ENCODE measurements at places on chromosomes 1 and 21. TPM values are rescaled to one million over a fixed set of nuclear protein-coding genes. Genes with fewer than 3 reads are reported as not detected.
A peak's percentile ranks its signal among the peaks of the same experiment; 100 is the strongest.

Gene PTGFRN
- total RNA-seq: 103 TPM

DNA sequence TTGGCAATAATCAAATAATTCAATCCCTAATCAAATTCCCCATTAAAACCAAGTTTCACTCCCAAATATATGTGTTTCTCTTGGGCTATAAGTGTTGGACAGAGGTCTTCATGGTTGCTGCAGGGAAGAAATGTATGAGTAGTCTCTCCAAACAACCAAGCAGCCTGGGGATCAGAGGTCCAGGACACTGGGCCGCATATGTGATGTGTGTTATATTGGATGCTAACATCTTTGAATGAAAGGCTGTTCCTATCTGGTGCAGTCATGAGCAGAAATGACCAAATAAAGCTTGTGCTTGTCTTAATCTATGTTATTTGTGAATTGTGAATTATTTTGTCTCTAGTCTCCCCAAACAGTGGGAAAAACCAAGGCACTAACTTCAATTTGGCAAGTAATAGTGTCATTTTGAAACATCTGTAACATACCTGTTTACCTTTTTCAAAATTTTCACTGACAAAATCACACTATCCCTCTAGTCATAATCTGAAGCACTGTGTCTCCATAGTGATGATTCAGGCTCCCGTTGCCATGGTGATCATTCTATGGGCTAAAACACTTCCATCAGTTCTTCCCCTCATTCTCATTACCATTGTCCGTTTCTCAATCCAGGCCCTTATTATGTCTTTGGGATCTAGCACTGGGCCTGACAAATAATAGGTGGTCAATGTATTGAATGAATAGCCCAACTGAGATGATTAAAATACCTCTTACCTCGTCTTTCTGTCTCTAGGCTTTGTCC lies 12.5 kb upstream of the TADA1 start:
- H3K4me1 ChIP-seq: no peaks in the 10 kb centered on the region
- H3K27me3 ChIP-seq: peaks cover 18% of the 10 kb centered on the region
- no peak overlapping the region for H3K4me3 ChIP-seq
- DNase-seq: no peak

GRCh38 chr1:230144758-230145504 lies 77.9 kb downstream of the GALNT2 start:
- no peaks in the 10 kb centered on the region for H3K27me3 ChIP-seq
- peaks cover 14% of the 10 kb centered on the region for H3K4me1 ChIP-seq
- H3K36me3 ChIP-seq: no peaks in the 10 kb centered on the region
- H3K4me3 ChIP-seq: no peak overlapping the region
- no peak for DNase-seq
- H3K27ac ChIP-seq: peak overlapping the region; percentile 57

GRCh38 chr1:41444785-41445184 lies 39.7 kb downstream of the EDN2 start:
- H3K36me3 ChIP-seq: no peaks in the 10 kb centered on the region
- no peak overlapping the region for H3K4me3 ChIP-seq
- DNase-seq: no peak
- no peak overlapping the region for H3K27ac ChIP-seq

DNA sequence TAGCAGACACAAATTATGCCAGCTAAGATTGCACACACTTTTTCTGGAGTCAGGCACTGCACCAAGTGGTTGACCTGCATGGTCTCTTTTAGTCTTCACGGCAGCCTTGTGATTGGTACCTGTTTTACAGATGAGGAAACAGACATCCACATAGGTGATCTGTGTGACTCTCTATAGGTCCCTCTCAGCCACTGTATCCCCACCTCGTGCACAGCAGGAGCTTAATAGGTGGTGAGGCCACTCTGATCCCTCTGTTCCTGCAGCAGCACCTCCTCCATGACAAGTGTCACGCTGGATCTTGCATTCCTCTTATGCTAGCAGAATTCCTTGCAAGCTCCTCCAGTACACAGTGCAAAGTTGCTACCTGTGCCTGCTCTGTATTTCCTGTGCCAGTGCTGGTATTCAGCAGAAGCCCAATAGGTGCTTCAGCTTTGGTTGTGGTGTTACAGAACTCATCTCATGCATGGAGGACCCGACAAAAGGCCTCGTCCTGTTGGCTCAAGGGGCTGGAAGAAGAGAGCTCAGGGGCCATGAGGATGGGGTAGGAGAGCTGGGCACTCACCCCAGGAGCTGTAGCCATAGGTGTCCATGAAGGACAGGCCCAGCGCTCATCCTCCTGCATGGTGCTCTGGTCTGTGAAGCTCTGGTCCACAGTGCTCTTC lies 546.7 kb downstream of the PTPRU start:
- H3K27ac ChIP-seq: no peak overlapping the region
- H3K4me1 ChIP-seq: no peaks in the 10 kb centered on the region
- H3K4me3 ChIP-seq: no peak overlapping the region
- no peaks in the 10 kb centered on the region for H3K36me3 ChIP-seq

DNA sequence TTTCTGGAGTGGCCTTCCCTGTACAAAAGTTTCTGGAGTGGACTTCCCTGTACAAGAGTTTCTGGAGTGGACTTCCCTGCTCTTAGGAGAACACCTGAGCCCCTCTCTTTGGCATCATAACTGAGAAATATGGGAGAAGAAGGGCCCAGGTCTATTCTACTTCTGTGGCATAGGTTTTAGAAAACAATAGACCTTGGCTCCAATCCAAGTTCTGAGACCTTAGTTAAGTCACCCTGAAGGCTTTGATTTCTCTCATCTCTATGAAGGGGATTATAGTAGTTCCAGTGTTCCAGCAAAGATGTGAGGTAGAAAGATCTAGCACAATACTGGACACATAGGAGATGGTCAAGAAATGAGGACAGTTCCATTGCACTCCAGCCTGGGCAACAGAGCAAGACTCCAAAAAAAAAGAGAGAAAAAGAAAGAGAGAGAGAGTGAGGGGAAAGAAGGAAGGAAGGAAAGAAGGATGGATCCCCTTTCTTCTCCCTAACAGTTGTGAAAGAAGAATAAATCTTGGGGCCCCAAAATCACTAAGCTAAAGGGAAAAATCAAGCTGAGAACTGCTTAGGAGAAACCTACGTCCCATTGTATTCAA lies 13.3 kb upstream of the EIF4G3 start:
- no peaks in the 10 kb centered on the region for H3K27me3 ChIP-seq
- H3K4me1 ChIP-seq: peaks cover 10% of the 10 kb centered on the region
- H3K36me3 ChIP-seq: no peaks in the 10 kb centered on the region
- H3K4me3 ChIP-seq: no peak overlapping the region
- DNase-seq: no peak

DNA sequence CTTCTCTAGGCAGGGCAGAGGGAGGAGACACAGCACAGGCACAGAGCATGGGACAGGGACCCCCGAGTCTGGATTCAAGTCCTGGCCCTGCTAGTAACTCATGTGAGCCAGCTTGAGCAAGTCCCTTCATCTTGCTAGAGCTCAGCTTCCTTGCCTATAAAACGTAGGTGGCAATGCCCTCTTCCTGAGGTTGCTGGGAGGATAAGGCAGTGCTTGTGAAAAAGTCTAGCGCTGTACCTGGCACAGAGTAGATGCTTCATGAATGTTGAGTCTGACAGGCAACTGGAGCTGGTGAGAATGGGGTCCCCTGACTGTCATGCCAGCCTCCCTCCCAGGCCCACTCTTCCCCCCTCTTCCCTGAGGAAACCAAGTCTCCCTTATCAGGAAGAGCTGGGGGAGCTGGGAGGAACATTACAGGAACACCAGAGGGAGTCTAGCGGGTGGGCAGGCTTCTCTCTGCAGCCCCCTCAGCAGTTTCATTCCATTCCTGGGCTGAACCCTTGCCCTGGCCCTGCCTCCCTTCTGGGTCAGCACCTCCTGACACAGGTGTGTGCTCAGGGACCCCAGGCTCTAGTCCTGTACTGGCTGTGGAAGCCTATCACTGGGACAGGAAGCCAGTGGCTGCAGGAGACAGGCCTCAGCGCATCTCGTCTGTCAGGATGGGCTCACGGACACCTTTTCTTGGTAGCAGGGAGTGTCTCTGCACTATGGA lies 9.9 kb downstream of the CHRNB2 start:
- no peaks in the 10 kb centered on the region for H3K27me3 ChIP-seq
- peaks cover 4% of the 10 kb centered on the region for H3K4me1 ChIP-seq
- DNase-seq: no peak
- H3K4me3 ChIP-seq: no peak overlapping the region
- no peaks in the 10 kb centered on the region for H3K36me3 ChIP-seq
- H3K27ac ChIP-seq: no peak overlapping the region

GRCh38 chr1:147349533-147349932 lies 107.0 kb downstream of the CHD1L start:
- no peaks in the 10 kb centered on the region for H3K4me1 ChIP-seq
- no peak overlapping the region for H3K27ac ChIP-seq
- no peaks in the 10 kb centered on the region for H3K27me3 ChIP-seq
- no peak for DNase-seq
- H3K4me3 ChIP-seq: no peak overlapping the region

Measured in adrenal gland (tissue), 19 donors.